ENCODE measurements at places on chromosomes 13 and 19.

- no peak for DNase-seq
These were observed 45.6 kb downstream of the ANKRD10 start for GRCh38 chr13:110869231-110869804.

DNA sequence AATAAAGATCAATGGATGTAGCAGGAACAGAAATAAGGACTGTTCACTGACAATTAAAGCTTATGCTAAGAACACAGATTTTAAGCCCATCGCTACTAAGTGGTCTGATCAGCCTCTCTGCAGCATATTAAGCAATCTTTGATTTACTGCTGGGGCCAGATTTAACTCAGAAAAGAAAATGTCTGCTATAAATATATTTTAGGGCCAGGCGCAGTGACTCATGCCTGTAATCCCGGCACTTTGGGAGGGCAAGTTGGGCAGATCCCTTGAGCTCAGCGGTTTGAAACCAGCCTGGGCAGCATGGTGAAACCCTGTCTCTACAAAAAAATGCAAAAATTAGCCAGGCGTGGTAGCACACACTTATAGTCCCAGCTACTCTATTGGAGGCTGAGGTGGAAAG lies 43.0 kb downstream of the METTL21C start:
- no peak for DNase-seq

DNA sequence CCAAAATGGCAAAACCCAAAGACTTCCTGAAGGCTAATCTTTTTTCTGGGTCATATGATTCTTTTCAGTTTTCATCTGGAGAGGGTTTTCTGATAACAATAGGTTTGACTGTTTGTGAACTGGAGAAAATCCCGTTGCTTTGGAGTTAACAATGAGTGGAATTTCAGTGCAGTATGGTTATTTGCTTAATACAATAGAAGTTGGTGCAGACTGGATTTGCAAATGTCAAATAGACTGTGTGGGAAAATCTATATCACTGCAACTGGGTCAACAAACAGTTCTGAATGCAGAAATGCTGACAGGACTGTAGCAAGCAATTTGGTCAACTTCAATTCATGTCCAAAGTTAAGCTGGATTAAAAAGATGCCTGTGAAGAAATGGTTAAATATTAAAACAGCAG lies 267.5 kb upstream of the ARGLU1 start:
- no peak for DNase-seq

GRCh38 chr13:97301382-97302095 lies 79.4 kb downstream of the MBNL2 start:
- DNase-seq = no peak

DNA sequence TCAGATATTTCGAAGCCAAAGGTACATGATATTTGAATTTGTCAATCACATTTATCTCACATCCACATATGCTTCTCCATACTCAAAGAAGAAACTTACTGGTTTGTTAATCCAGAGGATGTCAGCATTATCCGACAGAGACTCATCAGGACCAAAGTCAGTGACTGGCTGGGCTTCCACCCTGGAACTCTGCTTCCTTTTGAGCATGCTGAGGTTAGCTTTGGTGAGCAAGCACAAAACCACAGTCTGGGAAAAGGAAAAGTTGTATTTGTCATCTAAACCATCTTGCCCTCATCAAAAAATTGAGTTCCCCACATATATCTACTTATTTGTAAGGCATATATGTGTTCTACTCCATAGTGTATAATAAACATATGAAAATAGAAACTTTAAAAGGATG lies 17.4 kb downstream of the NALCN start:
- DNase-seq = no peak

DNA sequence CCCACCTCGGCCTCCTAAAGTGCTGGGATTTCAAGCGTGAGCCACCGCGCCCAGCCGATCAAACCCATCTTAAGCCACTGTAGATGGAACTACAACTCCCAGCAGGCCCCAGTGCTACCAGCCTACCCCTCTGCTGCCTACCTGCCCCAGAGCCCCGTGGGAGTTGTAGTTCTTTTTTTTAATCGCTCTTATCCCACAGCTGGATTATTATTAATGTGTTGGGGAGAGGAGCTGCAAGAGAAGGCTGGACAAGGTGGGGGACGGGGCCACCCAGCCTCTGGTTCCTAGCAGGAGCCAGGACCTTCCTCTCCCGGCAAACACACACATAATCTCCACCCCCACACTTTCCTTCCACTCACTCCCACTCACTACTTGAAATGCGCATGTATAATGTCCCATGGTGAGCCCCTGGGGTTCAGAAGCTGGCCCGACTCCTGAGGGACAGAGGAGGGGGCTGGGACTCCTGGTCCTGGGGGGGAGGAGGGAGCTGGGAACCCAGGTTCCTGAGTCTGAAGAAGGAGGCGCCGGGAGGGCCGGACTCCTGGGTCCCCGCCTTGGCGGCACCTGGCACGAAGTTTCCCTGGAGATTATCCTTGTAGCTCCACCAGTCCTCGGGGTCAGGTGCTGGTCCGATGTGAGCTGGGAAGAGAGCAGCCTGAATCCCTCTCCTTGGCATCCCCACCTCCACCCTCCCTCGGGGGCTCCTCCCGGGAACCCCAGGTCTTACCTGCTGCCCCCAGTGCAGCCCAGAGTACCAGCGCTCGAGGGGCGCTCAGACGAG lies 958 bp downstream of the CA11 start:
- no peak for DNase-seq

DNA sequence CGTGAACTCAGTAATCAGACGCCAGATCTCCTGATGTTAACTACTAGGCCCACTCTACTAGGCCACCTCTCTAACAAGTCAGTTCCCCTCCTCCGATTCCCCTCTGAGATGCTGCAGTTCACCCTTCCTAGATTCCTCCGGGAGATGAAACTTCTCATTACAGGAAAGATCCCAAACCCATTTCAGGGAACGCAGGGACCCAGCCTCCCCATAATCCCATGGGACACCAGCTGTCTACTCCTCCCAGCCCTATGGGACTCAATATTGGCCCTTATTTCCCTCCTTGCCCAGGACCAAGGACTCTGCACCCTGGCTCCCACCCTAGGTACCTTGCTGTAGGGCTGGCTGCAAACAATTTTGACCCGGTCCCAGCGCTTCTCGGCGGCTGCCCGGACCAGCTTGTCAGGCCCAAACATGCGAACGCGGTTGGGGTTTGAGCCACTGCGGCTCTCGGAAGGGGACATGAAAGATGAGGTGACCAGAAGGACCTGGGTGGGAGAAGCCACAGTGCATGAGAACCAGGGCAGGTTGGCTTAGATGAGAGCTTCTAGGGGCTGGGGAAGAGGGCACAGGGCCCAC lies 20.9 kb downstream of the XRCC1 start:
- DNase-seq = no peak

DNA sequence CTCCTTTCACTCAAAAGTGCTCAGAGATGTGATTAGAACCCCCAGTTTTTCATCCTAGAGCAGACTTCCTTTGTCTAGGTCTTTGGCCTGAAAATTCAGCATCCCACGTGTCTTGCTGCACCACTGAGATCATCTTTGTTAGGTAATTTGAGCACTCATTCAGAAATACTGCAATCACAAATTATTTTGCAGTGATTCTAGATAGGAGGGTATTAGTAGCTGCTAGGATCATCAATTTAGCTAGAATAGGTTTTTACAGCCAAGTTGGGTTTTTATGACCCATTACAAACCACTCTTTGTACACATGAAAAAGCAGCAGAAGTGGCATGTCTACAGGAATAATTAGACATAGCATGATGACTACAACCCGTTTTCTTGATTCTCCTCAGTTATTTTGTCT lies 219.6 kb downstream of the GPC6 start:
- DNase-seq = no peak

Data from AG04449 (cell line).